ENCODE measurements at places on chromosomes 2 and 18.

GRCh38 chr18:77062518-77063003 is 70.0 kb downstream of the MBP start:
- DNase-seq, result no peak

DNA sequence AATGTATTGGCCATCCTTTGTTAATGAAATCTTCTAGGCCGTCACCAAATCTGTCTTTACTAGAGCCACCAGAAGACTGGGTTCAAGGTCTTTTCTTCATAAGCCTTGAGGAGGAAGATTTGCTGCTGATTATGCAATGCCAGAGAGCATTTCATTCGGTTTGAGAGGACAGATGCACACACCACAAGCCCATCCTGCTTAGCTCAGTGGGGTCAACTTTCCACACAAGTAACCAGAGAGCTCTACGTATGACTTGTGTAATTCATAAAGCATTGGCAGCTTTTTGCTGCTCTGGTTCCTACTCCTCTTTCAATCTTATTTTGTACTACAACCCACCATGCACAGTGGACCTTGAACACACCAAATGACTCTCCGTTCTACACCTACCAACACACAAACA is 106.9 kb downstream of the OSR1 start:
- DNase-seq, result no peak

DNA sequence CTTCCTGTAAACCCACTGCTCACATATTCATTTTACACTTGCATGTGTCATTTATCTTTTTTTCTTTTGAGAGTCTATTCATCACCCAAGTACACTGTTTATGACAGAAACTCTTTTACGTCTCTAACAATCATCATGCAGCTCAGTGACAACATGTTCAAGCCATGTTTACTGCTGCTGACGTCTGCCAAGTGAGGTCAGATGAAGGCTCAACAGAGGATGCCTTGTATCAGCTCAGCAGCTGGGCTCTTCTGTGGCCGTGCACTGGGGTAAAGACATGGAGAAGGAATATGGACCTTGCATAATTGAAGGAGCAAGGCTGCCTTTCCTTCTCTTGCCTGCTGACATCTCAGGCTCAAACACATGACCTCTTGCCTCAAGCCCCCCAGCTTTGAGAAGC is 99.6 kb downstream of the ADD2 start:
- DNase-seq, result no peak

GRCh38 chr2:181805228-181806038 is 86.1 kb upstream of the ITPRID2 start:
- DNase-seq, result no peak

- DNase-seq, result no peak
These were observed 16.2 kb downstream of the CHCHD5 start for GRCh38 chr2:112600634-112601033.

GRCh38 chr2:130372833-130373807 is 17.3 kb downstream of the PTPN18 start:
- DNase-seq, result no peak

DNA sequence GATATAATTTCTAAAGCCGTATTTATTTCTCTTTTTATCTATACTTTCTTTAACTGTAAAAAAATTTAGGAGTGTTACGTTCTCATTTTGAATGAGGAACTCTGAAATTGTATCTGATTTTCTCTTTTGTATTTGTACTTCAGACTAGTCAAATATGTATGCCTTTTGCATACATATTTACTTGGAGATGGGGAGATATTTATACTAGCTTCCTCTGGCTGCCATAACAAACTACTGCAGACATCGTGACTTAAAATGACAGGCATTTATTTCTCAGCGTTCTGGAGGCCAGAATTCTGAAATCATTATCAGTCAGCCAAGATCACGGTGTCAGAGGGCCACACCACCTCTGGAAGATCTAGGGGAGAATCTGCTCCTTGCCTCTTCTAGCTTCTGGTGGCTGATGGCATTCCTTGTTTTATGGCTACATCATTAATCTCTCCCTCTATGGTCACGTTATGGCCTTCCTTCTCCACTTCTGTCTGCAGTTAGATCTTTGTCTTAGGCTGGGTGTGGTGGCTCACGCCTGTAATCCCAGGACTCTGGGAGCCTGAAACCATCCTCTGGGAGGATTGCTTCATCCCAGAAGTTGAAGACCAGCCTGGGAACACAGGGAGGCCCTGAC is 8.2 kb downstream of the LCLAT1 start:
- DNase-seq, result no peak

DNA sequence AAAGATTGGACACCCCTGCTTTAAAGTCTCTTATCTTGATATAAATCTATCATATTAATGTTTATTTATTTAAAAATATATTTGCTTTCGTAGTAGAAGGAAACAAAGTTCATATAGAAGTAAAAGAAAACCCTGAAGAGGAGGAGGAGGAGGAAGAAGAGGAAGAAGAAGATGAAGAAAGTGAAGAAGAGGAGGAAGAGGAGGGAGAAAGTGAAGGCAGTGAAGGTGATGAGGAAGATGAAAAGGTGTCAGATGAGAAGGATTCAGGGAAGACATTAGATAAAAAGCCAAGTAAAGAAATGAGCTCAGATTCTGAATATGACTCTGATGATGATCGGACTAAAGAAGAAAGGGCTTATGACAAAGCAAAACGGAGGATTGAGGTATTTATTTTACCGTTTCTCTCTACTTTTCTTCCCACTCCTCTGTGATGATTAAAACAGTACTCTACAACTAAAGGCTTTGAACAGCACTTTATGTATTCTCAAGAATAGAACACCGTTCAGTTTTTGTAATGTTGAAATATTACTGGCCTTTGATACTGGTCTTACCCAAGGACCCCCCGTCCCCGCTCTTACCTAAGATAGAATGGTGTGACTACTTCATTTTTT is 39.2 kb downstream of the EIF5B start:
- DNase-seq, result no peak

DNA sequence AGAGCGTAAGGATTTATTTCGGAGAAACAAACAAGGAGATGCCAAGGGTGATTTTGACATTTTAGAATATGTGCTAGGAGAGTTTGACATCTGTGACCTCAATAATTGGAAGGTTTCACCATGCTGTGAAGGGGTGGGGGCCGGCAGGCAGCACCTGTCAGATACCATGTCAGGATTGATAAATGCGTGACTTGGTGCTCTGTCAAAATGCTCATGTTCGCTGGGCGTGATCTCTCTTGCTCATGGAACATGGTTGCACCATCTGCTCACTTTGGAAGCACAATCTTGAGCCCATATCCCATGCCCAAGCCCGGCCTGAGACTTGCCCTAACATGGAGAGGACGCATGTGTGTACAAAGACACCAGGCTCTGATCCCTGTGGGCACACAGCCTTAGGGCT is 347.6 kb downstream of the RNF144A start:
- peak; percentile 16 for DNase-seq

- no peak for DNase-seq
These were observed 313.4 kb downstream of the PRKCE start for GRCh38 chr2:45964906-45965305.

- no peak for DNase-seq
These were observed 140.3 kb downstream of the TRIB2 start for GRCh38 chr2:12856934-12857601.

GRCh38 chr2:24147364-24147763 is 24.1 kb downstream of the FAM228B start:
- no peak for DNase-seq

- no peak for DNase-seq
These were observed 197.7 kb upstream of the SH3BP4 start for GRCh38 chr2:234754126-234754525.

- DNase-seq, result no peak
These were observed 387.9 kb upstream of the POU3F3 start for GRCh38 chr2:104465981-104466380.

GRCh38 chr2:236503100-236503499 is 66.5 kb upstream of the ACKR3 start:
- no peak for DNase-seq

DNA sequence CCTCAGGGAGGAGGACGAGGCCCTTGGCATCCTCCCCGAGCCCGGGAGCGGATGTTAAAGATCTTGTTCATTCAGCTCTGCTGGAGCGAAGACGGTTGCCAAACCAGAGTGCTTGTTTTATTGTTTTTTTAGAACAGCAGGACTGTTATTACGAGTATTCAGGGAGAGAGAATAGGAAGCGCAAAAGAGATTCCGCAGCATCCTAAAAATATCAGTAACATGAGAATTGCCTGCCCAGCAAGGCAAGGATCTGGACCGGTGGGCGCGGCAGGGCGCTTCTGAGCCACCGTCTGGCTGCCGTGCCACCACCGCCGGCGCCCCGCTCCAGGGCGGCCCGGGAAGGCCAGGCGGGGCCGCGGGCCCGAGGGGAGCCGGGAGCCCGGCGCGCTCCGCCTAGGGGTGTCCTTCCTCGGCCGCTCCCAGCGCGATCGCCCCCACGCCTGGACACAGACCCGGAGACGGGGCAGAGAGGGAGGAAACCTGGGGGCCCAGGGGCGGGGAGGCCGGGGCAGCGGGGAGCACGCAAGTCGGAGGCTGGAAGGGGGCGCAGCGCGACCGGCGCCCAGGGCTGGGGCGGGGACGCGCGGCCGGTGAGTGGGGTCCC is 843 bp downstream of the CYS1 start:
- DNase-seq, result no peak

GRCh38 chr18:78796693-78797455 is 182.7 kb upstream of the SALL3 start:
- DNase-seq, result no peak

DNA sequence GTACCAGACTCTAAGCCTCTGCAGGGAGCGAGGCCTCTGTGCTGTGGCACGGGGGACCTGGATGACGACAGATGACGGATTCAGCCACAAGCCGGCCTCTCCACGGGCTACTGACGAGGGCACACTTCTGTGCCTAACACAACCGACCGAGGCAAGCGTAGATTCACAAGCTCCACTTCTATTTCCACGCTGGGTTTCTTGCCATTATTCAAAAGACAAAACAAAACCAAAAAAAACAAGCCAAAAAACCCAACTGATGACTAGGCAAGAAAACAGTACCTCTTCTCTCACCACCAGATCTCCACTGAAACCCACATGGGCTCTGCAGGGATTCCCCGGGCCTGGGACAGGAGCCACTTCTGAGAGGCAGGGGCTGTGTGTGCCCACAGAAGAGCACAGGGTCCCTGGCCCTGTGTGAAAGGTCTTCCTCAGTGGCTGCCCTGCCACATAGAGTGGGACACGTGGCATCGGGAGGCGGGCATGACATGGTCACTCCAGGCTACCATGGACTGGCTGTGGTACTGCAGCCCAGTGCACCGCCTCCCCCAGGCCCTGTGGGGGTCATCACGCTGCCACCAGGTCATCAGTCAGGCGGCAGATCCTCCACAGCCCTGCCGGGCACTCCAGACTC is 254.7 kb downstream of the HDAC4 start:
- no peak for DNase-seq

DNA sequence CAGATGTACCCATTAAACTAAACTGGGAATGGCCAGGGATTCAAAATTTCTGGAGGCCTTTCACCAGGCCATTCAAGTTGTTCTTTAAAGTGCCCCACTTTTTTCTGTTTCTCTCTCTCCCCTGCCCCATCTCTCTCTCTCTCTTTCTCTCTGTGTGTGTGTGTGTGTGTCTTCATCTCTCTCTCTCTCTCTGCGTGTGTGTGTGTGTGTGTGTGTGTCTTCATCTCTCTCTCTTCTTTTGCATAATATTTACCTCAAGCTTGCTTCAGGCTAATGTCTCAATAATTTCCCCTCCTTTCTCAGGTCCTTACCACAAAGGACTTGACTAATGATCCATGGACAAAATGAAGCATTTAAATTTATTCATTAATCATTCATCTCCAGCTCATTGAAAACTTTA is 164.2 kb upstream of the KLHL14 start:
- DNase-seq, result no peak

DNA sequence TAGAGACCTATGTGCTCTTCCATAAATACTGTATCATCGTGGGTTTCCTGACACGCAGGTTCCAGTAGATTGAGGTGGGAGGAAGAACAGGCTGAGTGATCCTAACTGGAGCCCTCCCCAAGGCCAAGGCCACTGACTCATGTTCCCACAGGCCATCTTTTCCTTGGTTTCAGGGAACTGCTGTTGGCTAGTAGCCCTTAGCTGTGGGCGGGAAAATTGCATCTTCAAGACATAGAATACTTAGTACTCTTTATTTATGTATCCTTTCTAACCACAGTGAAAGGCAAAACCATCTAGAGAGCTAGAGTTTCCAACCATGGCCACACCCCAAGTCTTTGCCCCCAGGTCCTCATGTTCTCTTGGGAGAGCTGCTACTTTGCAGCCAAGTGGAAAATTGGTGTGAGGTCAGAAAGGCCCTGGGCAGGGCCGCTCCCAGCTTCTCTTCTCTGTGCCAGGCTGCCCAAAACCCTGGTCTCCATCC is 55.9 kb downstream of the COPS8 start:
- no peak for DNase-seq

GRCh38 chr2:151085181-151085611 is 176.5 kb downstream of the RBM43 start:
- no peak for DNase-seq

- no peak for DNase-seq
These were observed 445.6 kb upstream of the SPRED2 start for GRCh38 chr2:65878011-65878340.

DNA sequence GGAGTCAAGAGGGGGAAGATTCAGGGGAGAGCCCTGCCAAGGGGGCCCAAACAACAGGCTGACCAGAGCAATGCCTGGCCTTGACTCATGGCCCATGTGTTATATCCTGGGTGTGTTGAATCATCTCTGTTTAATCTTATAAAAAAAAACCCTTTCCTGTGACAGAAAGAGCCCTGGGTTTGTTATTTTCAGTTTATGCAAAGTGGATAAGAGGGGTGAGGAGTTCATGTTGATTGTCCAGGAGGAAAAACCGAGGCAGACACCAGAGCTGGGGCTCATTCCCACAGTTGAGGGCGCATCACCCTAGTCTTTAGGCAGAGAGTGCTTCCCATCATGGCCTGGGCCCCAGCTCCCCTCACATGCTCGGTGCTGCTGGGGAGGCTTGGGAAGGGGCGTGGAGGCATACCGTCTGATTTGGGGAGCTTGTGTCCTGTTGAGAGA is 30.9 kb upstream of the IL37 start:
- no peak for DNase-seq

- no peak for DNase-seq
These were observed 49.9 kb downstream of the RTN4 start for GRCh38 chr2:55000341-55000740.

DNA sequence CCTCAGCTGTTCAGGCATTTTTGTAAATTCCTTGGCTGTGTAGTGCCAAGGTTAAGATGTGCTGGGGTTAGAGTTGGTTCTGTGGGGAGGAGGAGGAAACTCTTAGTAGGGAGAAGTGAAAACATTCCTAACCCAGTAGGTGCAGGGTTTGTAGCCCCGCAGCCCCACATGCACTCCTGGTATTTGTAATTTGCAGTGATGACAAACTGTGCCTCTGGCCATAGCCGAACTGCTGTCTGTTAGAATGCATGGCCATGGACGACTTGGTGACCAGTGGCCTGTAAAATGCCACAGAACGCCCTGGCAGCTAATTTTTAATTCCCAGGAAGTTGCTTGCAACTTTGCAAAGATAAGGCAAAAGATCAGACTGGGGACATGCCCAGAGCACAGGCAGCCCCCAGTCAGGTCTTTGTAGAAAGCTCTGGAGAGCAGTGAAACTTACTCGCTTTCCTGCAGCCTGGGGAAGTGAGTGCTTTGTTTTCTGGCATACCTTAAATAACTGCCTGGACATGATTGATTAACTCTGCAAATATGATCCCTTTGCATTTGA is 38.4 kb downstream of the LYPD6B start:
- DNase-seq, result no peak

- DNase-seq, result no peak
These were observed 14.6 kb downstream of the TEX51 start for GRCh38 chr2:126913329-126913728.

GRCh38 chr2:33118651-33119050 is 171.9 kb downstream of the LTBP1 start:
- DNase-seq, result no peak
